ENCODE measurements at places on chromosomes 7 and 10.

- no peak for DNase-seq
Measured at GRCh38 chr7:147911201-147911601, 679.4 kb upstream of the C7orf33 start.

- DNase-seq = no peak
Measured at GRCh38 chr7:4957847-4958476, 1.0 kb downstream of the MMD2 start.

DNA sequence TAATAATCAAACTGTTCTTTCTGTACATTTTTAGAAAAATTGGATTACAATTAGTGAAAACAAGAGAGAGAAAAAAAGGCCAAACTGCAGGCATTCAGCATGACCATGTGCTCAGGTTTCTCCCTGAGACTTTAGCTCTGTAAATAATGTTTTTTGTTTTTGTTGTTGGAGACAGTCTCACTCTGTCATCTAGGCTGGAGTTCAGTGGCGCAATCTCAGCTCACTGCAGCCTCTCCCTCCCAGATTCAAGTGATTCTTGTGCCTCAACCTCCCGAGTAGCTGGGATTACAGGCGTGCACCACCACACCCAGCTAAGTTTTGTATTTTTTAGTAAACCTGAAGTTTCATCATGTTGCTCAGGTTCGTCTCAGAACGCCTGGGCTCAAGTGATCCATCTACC lies 23.0 kb downstream of the BZW2 start:
- no peak for DNase-seq

GRCh38 chr10:117933036-117933435 lies 113.7 kb downstream of the RAB11FIP2 start:
- no peak for DNase-seq

DNA sequence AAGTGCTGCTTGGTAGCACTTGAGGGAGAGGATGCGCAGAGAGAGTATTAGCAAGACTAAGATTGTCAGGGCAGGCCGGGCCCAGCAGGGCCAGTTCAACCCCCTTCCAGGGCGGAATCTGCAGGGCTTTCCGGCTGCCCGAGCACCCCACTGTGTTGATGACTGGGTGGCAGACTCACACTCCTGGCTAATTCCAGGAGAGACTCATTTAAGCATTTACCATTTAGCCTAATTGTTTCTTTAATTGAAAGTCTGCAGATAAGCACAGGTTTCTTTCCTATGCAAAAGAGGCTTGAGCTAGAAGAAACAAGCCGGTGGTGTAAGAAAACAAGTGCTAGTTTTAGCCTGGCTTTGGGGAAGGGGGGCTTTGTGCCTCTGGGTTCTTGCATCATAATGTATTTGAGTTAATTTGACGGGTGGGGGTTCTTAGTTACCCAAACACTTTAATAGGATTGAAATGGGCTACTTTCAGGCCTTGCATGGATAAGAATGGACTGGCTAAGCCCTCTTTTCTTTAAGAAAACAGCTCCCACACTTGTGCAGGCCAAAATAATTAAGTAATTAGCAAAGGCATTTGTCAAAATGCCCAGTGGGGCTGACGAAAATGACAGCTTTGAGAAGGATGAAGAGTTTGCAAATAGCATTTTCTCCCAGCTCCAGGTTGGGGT lies 201.3 kb downstream of the MYOF start:
- no peak for DNase-seq

- DNase-seq = no peak
Measured at GRCh38 chr7:9125246-9125645, 691.8 kb downstream of the NXPH1 start.

Measured in foreskin melanocyte (primary cell).